ENCODE measurements at places on chromosomes 1 and 21. TPM values are rescaled to one million over a fixed set of nuclear protein-coding genes. Genes with fewer than 3 reads are reported as not detected.

RNASEL gene
- total RNA-seq = 10.7 TPM

CDKN2C gene
- 31.1 TPM for total RNA-seq

FCAMR gene
- not detected for total RNA-seq

CPLANE2 gene
- total RNA-seq = 4.3 TPM

CNTN2 gene
- total RNA-seq = not detected

FAM177B gene
- total RNA-seq = 2.3 TPM

ZNF695 gene
- total RNA-seq = 1.1 TPM

RORC gene
- 7.8 TPM for total RNA-seq

TMEM125 gene
- 30.1 TPM for total RNA-seq

TTC4 gene
- 33.8 TPM for total RNA-seq

TMEM54 gene
- 26.9 TPM for total RNA-seq

ESPN gene
- 11.1 TPM for total RNA-seq

FMO4 gene
- total RNA-seq = 20.3 TPM

S100A6 gene
- total RNA-seq = 351 TPM

NBPF20 gene
- 4.3 TPM for total RNA-seq

SMIM34 gene
- not detected for total RNA-seq

TFAP2E gene
- total RNA-seq = 0.64 TPM

GRCh38 chr1:85378534-85378933, 86.4 kb downstream of the DDAH1 start:
- DNase-seq = no peak

GRCh38 chr1:184164536-184164935, 113.0 kb downstream of the TSEN15 start:
- DNase-seq = no peak

- DNase-seq = no peak
Observed at GRCh38 chr1:37094302-37094701, 60.0 kb upstream of the GRIK3 start.

GRCh38 chr1:23273450-23274133, 56.3 kb upstream of the HTR1D start:
- no peak for DNase-seq

DNA sequence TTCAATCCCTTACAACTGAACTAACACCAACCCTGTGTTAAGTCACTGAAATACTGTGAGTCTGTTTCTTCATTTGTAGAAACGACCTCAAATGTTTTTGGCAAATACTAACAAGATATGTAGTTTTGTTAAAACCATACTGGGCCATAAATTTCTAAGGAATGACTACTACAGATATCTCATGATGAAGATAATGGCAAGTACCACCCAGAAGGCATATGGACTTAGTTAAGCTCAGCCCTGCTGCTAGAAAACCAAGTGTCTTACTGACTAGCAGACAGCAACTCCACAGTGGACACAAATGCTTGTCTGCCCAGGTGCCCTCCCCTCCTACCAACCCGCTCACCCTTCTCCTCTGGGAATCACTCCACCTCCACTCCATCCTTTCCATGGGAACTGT, 44.5 kb upstream of the BMP8B start:
- no peak for DNase-seq

DNA sequence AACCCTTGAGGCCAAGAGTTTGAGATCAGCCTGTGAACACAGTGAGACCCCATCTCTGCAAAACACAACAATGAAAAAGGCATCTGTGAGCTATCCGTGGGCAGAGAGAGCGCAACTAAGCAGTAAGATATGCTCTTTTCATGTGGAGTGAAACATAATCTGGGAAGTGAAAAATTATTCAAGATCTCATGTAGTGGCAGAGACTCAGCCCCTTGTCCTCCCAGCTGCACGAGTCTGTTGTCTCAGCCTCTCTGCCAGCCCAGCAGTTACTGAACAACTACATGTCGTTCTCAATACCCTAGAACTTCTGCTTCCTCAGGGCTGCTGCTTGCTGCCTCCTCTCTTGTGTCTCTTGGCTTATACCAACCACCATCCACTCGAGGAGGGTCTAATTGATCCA, 61.3 kb upstream of the WDR26 start:
- no peak for DNase-seq

DNA sequence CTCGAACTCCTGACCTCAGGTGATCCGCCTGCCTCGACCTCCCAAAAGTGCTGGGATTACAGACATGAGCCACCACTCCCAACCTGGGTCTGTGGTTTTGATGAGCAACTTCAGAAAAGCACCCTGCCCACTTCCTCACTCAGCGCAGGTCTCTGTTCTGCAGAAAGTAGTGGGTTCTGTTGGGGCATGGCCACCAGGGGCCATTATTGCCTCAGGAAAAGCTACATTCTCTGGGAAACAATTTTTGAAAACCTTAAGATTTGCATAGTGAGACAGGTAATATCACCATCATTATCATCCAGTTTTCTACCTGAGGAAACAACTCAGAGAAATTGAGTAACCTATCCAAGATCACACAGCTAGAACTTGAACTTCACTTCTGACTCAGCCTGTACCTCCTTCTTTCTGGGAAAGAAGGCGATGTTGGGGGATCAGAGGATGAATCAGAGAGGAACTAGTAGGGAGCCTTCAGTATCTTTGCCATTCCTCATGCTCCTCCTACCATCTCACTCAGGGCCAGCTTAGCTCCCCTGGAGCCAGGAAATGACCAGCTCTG, 7.1 kb upstream of the NES start:
- no peak for DNase-seq

DNA sequence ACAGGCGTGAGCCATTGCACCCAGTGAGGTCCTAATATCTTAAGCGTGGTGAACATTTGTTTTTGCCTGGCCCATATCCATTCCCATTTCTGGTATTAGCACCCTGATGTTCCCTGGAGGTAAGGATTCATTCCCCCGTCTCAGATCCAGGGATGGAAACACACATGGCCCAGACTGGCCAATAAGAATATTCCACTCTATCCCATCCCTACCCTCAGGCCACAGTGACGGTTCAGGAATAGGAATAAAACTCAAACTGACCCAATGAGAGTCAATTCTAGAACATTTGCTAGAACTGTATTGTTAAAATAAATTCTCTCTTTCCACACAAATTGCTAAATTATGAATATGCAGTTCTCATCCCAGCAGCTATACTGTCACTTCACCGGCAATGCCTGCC, 76.1 kb downstream of the PIK3R3 start:
- DNase-seq = no peak

GRCh38 chr21:28738882-28739281, 253.8 kb downstream of the LTN1 start:
- no peak for DNase-seq

- DNase-seq = no peak
Observed at GRCh38 chr21:18249672-18250071, 5.0 kb downstream of the CHODL start.

DNA sequence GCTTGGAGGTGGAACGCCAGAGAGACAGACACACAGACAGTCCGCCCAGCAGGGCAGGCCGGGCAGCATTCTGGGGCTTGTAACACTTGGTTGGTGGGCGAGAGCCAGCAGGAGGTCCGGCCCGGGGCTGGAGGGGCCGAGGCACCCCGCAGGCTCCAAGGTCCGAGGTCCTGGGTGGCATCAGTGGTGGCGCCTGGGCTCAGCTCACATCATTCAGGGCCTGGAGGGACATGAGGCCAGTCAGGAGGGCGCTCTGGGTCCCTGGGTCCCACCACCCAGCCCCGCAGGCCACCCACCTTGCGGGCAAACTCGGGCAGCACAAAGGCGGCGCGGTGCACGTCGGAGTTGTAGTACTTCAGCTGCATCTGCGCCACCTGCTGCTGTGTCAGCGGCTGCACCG, 5.2 kb downstream of the SRM start:
- DNase-seq = no peak

- no peak for DNase-seq
Observed at GRCh38 chr1:154467434-154468102, 34.5 kb upstream of the TDRD10 start.

DNA sequence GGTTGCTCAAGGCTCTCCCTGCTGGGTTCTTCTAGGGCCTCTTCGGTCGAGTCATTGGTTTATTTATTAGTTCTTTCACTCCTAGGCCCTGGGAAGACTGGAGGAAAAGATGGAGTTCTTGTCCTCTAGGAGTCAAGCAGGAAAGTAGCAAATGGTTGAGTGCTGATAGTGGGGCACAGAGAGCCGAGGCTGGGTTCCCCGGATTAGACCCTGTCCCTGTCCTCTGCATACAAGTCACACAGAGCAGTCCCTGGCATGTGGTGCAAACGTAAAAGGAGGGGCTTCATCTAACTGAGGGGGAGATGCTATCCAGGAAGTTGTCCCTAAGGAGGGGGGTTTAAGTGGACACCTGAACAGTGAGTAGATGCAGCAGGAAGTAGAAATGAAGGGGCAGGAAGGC, 19.2 kb upstream of the KCNE2 start:
- no peak for DNase-seq

- no peak for DNase-seq
Observed at GRCh38 chr1:82441402-82441801, 640.7 kb downstream of the ADGRL2 start.

DNA sequence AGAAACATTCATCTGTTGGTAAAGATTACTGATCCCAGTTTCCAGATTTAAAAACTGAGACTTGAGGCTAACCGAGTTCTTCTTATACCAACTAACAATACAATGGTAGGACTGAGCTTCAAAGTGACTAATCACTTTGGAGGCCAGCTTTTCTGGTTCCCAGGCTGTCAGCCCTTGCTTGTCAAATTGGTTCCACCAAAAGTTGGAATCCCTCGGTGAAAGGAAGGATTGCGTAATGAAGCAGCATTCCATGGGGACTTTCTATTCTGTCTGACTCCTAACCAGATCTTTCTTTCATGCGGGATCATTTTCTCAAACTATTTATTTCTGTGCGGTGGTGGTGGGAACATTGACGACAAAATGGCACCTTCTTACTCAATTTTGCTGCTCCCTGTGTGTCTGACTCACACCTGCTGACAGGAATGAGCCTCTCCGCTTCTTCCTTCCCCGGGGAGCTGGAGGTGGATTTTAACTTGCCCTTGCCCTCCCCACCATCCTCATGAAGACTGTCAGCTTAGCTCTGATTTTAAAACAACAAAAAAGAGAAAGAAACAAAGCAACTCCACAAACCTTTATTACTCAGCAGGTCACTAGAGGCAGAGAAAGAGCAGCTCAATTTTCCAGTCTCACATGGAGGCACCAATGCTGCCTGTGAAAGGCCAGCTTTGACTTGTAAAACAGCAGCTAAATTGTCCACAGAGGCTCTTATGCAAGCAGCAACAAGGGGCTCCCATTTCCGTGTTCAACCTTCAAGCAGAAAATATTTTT, 32.9 kb upstream of the RASAL2 start:
- DNase-seq = no peak

GRCh38 chr1:97136996-97137395, 415.4 kb downstream of the PTBP2 start:
- DNase-seq = no peak

GRCh38 chr1:43271186-43272118, 1.7 kb downstream of the TMEM125 start:
- no peak for DNase-seq

GRCh38 chr1:47608296-47608875, 170.5 kb downstream of the FOXD2 start:
- no peak for DNase-seq

DNA sequence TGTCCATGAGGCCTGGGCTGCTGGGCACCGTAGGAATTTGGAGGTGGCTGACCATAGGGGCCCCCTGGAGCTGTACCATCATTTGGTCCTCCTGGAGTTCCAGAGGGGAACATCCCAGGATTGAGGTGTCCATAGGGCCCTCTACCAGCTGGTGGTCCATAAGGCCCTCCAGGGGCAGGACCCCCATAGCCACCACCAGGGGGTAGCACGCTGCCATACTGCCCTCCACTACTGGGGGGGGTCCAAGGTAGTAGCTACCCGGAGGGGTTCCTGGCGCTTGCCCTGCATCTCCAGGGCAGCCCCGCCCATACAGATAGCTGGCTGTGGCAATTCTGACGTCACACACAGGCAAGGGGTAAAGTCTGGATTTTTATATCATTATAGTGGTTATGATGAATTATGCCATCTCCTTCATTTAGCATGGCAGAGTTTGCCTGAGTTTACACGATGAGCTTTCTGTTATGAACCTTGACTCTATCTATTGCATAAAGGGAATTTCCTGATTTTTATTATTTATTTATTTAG, 13.2 kb downstream of the MDM4 start:
- DNase-seq = no peak

DNA sequence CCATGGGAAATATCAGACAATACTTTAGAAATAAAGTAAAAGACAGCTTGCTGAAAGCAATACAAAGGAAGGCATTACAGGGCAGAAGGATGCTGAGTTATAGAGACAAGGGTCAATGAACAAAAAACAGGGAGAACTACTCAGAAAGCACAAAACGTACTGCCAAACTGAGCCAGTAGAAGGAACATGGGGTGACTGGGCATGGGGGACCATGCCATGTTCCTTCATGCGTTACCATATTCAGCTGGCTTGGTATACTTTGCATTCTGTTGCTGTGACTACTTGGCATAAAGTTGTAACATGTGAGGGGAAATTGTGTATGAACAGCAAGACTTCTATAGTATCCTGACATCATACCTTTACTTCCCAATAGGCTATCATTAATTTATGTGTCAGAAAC, 358.6 kb upstream of the LYPLAL1 start:
- no peak for DNase-seq

DNA sequence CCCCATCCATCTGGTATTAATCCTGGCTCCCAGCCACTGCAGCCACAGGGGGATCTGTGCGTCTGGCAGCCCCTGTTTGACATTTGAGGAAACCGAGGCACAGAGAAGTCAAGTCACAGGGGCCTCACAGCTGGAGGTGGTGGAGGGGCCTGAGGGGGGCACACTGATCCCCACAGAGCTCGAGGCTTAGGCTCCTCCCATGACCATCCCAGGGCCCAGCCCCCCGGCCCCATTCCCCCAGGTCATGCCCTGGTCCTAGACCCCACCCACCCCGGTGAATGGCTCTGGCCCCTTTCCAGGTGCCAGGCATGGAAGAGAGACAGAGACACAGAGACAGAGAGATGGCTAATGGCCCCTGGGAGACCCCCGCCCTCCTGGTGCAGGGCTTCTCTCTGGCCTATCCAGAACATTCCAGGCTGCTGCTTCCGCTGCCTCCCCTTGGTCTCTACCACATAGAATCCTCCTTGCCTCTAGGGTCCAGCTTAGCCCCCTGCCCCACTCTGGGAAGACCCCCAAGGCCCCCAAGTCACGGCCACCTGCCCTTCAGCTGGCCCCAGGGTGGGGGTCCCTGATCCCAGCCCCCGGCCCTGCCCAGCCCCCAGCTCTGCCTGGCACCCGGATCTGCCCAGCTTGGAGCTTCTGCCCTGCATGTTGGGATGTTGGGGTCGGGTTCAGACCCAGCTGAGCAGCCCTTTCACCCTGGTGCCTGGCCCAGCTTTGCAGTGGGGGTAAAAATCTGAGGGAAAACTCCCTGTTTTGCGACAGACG, 29.2 kb upstream of the LRRC3 start:
- DNase-seq = peak; percentile 37

- DNase-seq = no peak
Observed at GRCh38 chr1:24743404-24744211, 1.6 kb upstream of the CLIC4 start.

GRCh38 chr1:31531177-31531999, 44.9 kb upstream of the TINAGL1 start:
- no peak for DNase-seq

DNA sequence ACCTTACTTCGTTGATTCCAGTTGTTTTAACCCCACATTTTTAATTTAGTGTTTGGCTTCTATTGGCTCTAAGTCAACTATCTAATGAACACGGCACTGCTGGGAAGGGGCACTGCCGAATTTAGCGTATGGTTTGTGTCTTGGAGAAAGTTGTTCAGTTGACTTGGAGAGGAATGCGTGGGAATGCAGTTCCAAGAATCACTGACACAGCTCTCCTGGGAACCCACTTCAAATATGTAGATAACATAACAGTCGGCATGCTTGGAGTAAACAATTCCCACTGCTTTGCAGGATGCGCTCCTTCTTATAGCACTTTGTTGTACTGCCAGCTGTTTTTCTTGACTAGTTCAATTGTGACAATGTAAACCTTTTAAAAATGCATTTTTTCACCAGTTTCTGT, 104.3 kb downstream of the RYR2 start:
- DNase-seq = no peak
